BJ (cell line): ENCODE measurements at places on chromosomes 3 and 15. TPM values are rescaled to one million over a fixed set of nuclear protein-coding genes. Genes with fewer than 3 reads are reported as not detected.

DNA sequence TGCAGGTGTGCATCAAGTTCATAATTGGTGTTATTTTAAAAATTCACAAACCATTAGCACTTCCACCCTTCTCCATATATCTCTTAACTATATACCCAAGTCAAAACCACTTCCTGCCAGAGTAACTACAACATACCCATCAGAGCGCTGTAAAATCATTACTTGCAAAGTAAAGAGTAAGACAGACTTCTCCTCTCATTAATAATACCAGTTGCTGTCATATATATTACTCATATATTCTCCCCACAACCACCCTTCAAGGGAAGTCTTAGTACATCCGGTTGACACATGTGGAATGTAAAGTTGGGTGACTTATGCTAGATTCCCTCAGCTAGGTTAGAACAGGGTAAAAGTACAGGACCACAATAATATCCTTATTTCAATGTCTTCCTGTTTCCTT, 5.6 kb downstream of the TERC start:
- DNase-seq: no peak

GRCh38 chr3:128498901-128499530, 6.0 kb upstream of the GATA2 start:
- no peak for DNase-seq

USP8 gene
- polyA plus RNA-seq: 35.2 and 53.3 TPM in 2 replicates

TMCO5A gene
- not detected in 2 replicates for polyA plus RNA-seq
